Mucosa of gallbladder (tissue), 1 donor: ENCODE measurements at places on chromosomes 7 and 10. TPM values are rescaled to one million over a fixed set of nuclear protein-coding genes. Genes with fewer than 3 reads are reported as not detected.

The KRIT1 gene
- total RNA-seq, result 52.3 TPM

The TMEM139 gene
- 47.8 TPM for total RNA-seq

The PNLIPRP1 gene
- total RNA-seq, result 2.1 TPM

- DNase-seq, result peak; percentile 59
Measured at GRCh38 chr10:109914966-109915365, 8.3 kb downstream of the XPNPEP1 start.

GRCh38 chr10:19966751-19967150 is 150.5 kb downstream of the PLXDC2 start:
- DNase-seq, result no peak

GRCh38 chr10:119263951-119264617 is 56.7 kb downstream of the GRK5 start:
- no peak for DNase-seq

DNA sequence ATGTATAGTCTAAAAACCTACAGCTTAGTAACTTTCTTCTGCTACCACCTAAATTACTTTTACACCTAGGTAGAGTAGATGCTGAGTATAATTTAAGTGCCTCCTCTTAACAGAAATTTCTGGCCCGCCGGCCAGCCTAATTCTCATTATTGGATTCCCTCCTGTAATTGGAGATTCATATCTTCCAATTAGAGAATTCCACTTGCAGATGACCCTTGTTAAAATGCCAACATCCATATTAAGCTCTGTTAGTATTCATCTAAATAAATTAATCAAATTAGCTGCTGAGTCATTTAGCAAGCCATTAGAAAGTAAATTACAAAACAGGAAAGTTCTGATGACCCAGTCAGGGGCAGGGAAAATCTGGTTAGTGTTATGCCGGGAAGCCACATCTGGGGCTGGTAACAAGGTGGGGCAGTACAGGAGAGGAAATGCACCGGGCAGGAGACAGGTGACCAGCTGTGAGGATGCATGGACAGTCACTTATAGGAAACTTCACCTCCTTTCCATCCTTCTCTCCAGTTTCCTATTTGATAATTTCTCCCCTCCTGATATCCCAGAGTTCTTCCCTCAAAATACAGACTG is 82.8 kb downstream of the ORC5 start:
- no peak for DNase-seq

DNA sequence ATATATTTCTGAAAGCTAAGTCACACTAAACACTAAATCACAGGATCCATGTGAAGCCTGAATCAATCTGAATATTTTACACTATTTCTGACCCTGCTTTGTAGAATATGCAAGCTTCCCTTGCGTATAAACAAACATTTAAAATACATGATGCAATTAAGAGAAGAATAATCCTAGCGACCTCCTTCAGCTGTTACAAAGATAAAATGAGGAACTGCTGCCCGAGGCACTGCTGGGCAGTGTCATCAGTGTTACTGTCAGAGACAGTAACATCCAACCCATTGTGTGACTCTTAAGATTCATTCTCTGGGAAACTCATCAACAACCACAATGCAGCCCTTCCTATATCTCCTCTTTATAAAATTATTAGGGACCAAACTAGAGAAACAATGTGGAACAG is 61.6 kb downstream of the COBL start:
- DNase-seq, result no peak

GRCh38 chr10:132865851-132866600 is 76.3 kb downstream of the CFAP46 start:
- no peak for DNase-seq

DNA sequence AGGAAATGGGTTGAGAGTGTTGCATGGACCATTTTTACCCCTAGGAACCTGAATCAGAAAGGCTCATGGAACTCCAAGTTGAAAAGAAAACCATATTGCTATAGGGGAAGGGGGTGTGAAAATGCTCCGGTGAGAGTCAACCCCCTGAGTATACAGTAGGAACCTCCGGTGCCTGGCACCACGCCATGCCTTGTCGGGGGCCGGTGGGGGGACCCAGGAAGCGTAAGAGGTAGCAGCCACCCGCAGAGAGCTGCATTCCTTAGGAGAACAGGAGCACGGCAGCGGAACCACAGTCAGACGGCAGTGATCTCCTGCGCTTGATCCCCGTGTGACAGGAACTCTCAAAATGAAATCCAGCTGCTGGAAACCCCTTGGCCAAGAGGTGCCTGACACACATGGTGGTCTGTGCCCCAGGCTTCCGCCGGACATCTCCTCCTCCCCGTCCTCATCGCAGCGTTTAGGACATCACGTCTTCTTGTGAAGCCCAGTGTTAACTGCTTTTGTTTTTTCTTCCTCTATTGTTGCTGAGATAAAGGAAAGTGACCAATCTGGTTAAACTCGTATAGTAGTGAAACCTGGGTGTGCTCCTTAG is 186.8 kb downstream of the CELF2 start:
- DNase-seq, result no peak

DNA sequence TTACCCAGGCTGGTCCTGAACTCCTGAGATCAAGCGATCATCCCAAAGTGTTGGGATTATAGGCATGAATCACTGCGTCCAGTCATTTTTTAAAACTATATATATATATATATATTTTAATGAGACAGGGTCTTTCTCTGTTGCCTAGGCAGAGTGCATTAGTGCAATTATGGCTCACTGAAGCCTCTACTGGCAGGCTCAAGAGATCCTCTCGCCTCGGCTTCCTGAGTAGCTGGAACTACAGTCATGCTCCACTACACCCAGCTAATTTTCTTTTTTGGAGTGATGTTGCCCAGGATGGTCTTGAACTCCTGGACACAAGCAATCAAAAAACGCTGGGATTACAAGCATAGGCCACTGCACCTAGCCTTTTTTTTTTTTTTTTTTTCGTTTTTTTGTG is 55.3 kb upstream of the KAT6B start:
- no peak for DNase-seq

DNA sequence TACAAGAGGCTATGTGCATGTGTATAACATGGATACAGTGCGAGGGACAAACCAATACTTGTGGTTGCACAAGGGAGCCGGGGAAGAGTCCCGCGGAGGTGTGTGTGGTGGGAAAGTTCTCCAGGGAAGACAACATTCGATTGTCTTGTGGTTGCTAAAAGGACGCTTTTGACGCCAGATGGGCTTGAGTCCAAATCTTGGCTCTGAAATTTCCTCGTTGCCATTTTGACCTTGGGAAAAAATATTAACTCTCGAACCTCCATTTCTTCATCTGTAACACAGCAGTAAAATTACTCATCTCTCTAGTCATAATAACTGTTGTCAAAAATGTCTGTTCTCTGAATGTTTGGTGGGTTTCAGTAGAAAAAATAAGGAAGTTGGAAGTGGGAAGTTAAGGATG is 16.5 kb downstream of the PLXDC2 start:
- DNase-seq, result peak; percentile 41
